CD8-positive, alpha-beta memory T cell (primary cell): ENCODE measurements at places on chromosomes 5 and 9. TPM values are rescaled to one million over a fixed set of nuclear protein-coding genes. Genes with fewer than 3 reads are reported as not detected.
A peak's percentile ranks its signal among the peaks of the same experiment; 100 is the strongest.

The SV2C gene
- not detected for total RNA-seq

The SMIM33 gene
- total RNA-seq: 0.11 TPM

The TBCA gene
- total RNA-seq: 237 TPM

The IGFBPL1 gene
- not detected for total RNA-seq

The SLC34A3 gene
- total RNA-seq: not detected

The WDR55 gene
- total RNA-seq: 40.1 TPM

The SOHLH1 gene
- total RNA-seq: not detected

The MLANA gene
- total RNA-seq: not detected

The TMEM38B gene
- total RNA-seq: 16.1 TPM

The EFNA5 gene
- total RNA-seq: not detected

The SPACA9 gene
- 2.6 TPM for total RNA-seq

- no peak overlapping the region for H3K27ac ChIP-seq
- no peak for DNase-seq
Observed at GRCh38 chr5:13601112-13601511, 343.4 kb downstream of the DNAH5 start.

GRCh38 chr5:168706655-168707069, 127.5 kb upstream of the PANK3 start:
- no peak overlapping the region for H3K27ac ChIP-seq
- no peaks in the 10 kb centered on the region for H3K27me3 ChIP-seq
- DNase-seq: no peak
- H3K4me3 ChIP-seq: no peak overlapping the region
- no peaks in the 10 kb centered on the region for H3K4me1 ChIP-seq

GRCh38 chr5:41083306-41083705, 12.2 kb upstream of the MROH2B start:
- no peaks in the 10 kb centered on the region for H3K27me3 ChIP-seq
- H3K4me1 ChIP-seq: no peaks in the 10 kb centered on the region
- no peak for DNase-seq
- H3K27ac ChIP-seq: no peak overlapping the region
- no peaks in the 10 kb centered on the region for H3K36me3 ChIP-seq

DNA sequence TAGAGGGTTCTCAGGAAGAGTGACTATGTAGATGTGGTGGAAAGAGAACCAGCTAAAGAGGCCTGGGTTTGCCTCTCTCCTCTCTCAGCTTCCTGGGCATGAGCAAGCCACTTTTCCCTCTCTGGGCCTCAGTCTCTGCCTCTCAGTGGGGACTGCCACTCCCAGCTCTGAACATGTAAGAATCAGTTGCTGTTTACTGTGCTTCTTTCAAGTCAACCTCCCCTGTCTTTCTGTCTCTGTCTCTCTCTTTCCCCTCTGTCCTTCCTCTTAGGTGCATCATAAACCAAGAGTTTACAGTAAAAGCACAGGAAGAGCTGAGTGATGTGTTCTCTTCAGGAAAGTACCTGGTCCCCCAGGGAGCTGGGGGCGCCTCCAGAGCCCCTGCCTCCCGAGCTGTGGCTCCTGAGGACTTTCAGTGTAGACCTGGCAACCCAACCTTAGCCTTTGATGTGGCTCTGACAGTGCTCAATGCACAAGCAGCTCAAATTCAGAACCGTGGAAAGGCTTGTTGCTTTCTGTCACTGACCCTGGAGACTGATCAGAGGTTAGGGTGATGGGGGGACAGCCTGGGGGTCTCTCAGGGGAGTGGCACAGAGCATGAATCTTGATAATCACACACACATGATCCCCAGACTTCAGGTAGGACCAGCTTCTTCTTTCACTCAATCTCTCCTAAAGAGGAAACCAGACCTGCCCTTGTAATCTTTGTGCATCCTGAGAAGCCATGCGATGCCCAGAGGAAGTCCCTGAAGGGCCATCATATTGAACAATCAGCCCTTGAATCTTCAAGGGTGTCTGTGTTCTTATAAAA, 59.4 kb upstream of the TNFSF8 start:
- H3K36me3 ChIP-seq: no peaks in the 10 kb centered on the region
- H3K27me3 ChIP-seq: no peaks in the 10 kb centered on the region
- H3K4me1 ChIP-seq: peaks cover 23% of the 10 kb centered on the region
- no peak for DNase-seq
- H3K4me3 ChIP-seq: no peak overlapping the region
- H3K27ac ChIP-seq: no peak overlapping the region

GRCh38 chr5:163525096-163525495, 19.7 kb downstream of the MAT2B start:
- no peak overlapping the region for H3K27ac ChIP-seq
- no peak for DNase-seq
- no peaks in the 10 kb centered on the region for H3K36me3 ChIP-seq
- no peak overlapping the region for H3K4me3 ChIP-seq
- no peaks in the 10 kb centered on the region for H3K27me3 ChIP-seq

DNA sequence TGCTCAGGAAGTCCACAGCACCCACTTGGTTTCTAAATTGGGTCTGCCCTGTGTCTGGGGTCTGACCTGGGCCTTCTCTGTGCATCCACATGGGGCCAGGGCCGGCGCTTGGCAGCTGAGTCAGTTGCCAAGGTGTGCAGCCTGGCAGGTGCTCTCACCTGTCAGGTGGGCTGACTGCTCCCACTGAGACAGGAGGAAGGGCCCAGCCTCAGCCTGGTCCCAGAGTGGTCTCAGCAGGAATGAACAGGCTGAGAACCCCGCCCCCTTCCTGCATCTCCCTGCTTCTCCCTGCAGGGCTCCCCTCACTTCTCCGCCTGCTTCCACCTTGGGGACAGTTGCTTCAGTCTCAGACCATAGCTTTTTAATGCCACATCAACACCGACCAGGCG, 60.5 kb downstream of the BARX1 start:
- no peaks in the 10 kb centered on the region for H3K27me3 ChIP-seq
- peaks cover 24% of the 10 kb centered on the region for H3K4me1 ChIP-seq
- no peaks in the 10 kb centered on the region for H3K36me3 ChIP-seq
- no peak for DNase-seq
- H3K27ac ChIP-seq: no peak overlapping the region

DNA sequence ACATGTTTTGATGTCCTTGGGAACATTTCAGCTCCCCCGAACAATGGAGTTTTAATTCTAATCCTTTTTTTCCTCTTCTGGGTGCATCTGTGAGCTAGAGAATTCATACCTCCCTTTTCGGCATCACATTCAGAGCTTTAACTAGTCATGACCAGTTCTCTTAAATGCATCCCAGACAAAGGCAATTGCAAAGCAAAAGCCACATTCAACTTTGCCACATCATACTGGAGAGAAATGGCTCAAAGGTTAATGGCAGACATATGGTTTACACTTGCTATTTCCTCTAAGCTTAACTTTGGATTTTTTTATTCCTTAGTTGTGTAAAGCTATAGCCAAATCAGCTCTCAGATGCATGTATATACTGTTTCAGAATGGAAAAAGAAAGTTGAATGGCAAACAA, 153.3 kb downstream of the ESM1 start:
- DNase-seq: no peak
- no peak overlapping the region for H3K4me3 ChIP-seq
- no peaks in the 10 kb centered on the region for H3K36me3 ChIP-seq

DNA sequence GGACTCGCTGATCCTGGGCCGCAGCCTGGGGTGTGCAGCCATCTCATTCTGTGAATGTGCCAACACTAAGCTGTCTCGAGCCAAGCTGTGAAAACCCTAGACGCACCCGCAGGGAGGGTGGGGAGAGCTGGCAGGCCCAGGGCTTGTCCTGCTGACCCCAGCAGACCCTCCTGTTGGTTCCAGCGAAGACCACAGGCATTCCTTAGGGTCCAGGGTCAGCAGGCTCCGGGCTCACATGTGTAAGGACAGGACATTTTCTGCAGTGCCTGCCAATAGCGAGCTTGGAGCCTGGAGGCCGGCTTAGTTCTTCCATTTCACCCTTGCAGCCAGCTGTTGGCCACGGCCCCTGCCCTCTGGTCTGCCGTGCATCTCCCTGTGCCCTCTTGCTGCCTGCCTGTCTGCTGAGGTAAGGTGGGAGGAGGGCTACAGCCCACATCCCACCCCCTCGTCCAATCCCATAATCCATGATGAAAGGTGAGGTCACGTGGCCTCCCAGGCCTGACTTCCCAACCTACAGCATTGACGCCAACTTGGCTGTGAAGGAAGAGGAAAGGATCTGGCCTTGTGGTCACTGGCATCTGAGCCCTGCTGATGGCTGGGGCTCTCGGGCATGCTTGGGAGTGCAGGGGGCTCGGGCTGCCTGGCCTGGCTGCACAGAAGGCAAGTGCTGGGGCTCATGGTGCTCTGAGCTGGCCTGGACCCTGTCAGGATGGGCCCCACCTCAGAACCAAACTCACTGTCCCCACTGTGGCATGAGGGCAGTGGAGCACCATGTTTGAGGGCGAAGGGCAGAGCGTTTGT, 19.9 kb downstream of the PTGES2 start:
- H3K4me3 ChIP-seq: no peak overlapping the region
- peaks cover 42% of the 10 kb centered on the region for H3K36me3 ChIP-seq
- H3K27ac ChIP-seq: no peak overlapping the region
- no peaks in the 10 kb centered on the region for H3K27me3 ChIP-seq
- peaks cover 26% of the 10 kb centered on the region for H3K4me1 ChIP-seq
- DNase-seq: no peak

DNA sequence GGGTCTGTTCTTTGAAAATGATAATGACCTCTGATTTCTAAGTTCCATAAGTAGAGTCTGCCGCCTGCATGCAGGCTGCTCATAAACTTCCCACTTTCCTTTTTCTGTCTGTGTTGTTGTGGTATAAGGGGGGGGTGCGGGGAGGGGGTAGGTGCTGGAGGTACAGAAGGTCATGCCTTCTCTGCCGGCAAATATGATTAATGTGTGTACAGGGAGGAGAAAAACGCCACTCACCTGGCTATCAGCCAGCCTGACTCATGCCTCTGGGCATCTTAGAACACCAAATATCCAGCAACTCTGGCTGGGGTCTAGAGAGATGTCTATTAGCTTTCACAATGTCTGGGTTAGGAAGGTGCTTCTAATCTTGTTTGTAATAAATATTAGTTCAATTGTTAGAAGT, 128.3 kb downstream of the EFNA5 start:
- H3K4me3 ChIP-seq: no peak overlapping the region
- no peak for DNase-seq
- no peaks in the 10 kb centered on the region for H3K36me3 ChIP-seq
- no peaks in the 10 kb centered on the region for H3K4me1 ChIP-seq

DNA sequence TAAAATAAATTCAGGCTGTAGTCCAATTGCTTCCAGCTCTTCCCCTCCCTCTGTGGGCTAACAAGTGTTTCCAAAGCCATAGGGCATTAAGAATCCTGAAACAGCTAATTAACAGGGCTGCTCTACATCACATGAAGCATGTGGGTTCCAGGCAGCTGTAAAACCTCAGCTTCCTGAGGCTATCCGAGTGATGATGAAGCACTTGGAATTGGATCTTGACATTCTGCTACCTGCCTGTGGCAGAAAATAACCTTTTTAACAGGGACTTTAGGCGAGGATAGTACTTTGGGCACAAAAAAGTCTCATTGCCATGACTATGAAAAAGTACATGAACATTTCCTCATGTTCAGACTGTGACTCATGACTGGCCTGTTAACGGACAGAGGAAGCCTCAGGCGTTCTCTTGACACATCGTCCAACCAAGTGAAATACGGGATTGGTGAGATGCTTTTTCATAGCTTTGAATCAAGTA, 107.2 kb downstream of the PDE4D start:
- H3K4me3 ChIP-seq: no peak overlapping the region
- no peaks in the 10 kb centered on the region for H3K27me3 ChIP-seq
- DNase-seq: no peak
- H3K4me1 ChIP-seq: no peaks in the 10 kb centered on the region
- H3K36me3 ChIP-seq: no peaks in the 10 kb centered on the region
- no peak overlapping the region for H3K27ac ChIP-seq

DNA sequence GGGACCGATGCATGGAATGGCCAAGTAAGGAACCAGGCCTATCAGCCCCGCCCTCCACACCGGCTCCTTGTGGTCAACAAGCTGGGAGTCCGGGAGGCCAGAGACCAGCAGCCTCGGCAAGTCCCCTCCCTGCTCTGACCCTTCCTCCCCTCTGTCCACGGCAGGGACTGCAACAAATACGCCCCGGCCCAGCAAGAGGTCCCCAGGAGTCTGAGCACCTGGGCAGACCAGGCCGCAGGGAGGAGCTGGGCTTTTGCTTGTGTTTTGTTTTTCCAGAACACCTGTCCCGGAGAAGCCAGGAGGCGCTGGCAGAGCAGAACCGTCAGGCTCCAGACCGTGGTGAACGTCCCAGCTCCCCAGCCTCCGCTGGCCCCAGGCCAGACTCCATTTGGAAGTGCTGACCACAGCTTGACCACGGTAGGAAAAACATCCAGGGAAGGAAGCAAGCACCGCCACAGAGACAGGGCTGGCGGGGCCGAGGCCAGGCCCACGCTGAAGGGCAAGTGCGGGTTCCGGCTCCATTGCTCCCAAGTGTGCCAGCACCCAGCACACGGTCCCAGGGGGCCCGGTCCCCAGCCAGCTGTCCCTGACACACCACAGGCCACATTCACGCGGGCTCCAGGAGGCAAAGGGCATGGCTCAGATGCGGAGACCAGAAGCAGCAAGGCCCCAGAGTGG, 56.7 kb downstream of the VAV2 start:
- no peak overlapping the region for H3K4me3 ChIP-seq
- no peaks in the 10 kb centered on the region for H3K27me3 ChIP-seq
- no peaks in the 10 kb centered on the region for H3K36me3 ChIP-seq
- no peak overlapping the region for H3K27ac ChIP-seq

DNA sequence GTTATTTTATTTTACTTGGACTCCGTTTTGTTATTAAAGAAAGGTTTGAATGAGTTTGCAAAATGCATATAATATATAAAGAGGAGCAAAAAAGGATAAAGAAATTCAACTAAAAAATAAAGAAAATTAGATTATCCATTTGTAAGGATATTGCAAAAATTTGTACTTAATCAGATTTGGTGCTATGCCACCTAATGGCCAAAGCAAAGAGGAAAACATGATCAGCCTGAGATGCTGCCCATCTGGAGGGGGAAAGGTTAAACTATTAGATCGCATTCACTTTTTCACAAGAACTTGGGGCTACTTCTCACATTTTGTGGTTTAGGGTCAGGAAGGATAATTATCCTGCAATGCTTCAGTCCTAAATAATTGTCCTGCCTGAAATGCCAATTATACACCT, 350.6 kb downstream of the MLLT3 start:
- H3K36me3 ChIP-seq: no peaks in the 10 kb centered on the region
- no peak overlapping the region for H3K27ac ChIP-seq
- H3K27me3 ChIP-seq: no peaks in the 10 kb centered on the region

- no peaks in the 10 kb centered on the region for H3K27me3 ChIP-seq
- H3K27ac ChIP-seq: peak overlapping the region; percentile 97
- peak overlapping the region; percentile 86 for H3K4me3 ChIP-seq
- peaks cover 14% of the 10 kb centered on the region for H3K4me1 ChIP-seq
- H3K36me3 ChIP-seq: no peaks in the 10 kb centered on the region
Observed at GRCh38 chr9:6758248-6758497, 400 bp downstream of the KDM4C start.
